ENCODE measurements at places on chromosomes 5 and 9. TPM values are rescaled to one million over a fixed set of nuclear protein-coding genes. Genes with fewer than 3 reads are reported as not detected.

RFX3 gene
- 71.4 TPM for total RNA-seq

ZER1 gene
- total RNA-seq, result 26.8 TPM

ENTPD8 gene
- total RNA-seq, result 0.16 TPM

RABGAP1 gene
- 115 TPM for total RNA-seq

ARID3C gene
- total RNA-seq, result not detected

ZCCHC9 gene
- 10.3 TPM for total RNA-seq

IL7R gene
- total RNA-seq, result under 0.01 TPM

GABBR2 gene
- total RNA-seq, result 42.7 TPM

MAMDC2 gene
- 3.0 TPM for total RNA-seq

ZNF454 gene
- 9.8 TPM for total RNA-seq

PDLIM4 gene
- total RNA-seq, result 3.1 TPM

TARS1 gene
- 83.3 TPM for total RNA-seq

SETX gene
- 85.3 TPM for total RNA-seq

TNC gene
- 73.6 TPM for total RNA-seq

- no peak for DNase-seq
These were observed 181.6 kb downstream of the SMARCA2 start for GRCh38 chr9:2196757-2197156.

GRCh38 chr5:132820162-132820754 lies 7.2 kb downstream of the SOWAHA start:
- DNase-seq, result peak; percentile 91

DNA sequence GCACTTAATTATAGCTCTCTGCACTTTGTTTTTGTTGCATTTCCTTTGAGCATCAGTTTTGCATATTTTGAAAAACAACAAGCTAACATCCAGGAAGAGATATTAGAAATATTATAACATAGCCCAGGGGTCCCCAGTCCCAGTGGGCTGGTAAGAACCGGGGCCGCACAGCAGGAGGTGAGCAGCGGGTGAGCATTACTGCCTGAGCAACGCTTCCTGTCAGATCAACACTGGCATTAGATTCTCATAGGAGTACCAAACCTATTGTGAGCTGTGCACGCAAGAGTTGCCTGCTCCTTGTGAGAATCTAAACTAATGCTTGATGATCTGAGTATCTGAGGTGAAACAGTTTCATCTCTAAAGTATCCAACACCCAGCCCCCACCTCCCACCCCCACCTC lies 675.9 kb upstream of the ZNF608 start:
- DNase-seq, result no peak

DNA sequence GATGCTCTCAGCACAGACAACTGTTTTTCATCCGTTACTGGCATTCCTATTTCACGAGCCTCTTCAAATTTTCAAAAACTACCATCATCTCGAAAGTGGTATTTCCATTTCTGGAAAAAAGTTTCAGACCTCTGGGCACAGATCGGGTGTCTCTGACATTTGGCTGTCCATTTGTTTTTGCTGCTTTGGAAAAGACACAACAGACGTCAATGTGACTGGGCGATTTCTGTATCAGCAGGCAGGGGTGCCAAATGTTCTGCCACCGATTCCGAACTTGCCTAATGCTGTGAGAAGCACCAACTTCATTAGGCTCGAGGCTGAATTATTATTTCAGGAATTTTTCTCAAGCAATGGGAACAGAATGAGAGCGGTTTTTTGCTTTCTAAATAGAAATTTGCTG lies 105.6 kb downstream of the ARSB start:
- no peak for DNase-seq

- DNase-seq, result no peak
These were observed 5.4 kb downstream of the GOLM1 start for GRCh38 chr9:86093788-86094555.

- DNase-seq, result peak; percentile 96
These were observed at the start of gene CACFD1 for GRCh38 chr9:133459476-133460404. CACFD1 (plus strand) TSS chr9:133459978; CDS start chr9:133460067, 89 bp downstream.

- no peak for DNase-seq
These were observed 103.3 kb upstream of the WWC1 start for GRCh38 chr5:168188182-168188581.

- no peak for DNase-seq
These were observed 933 bp upstream of the TGFBR1 start for GRCh38 chr9:99103901-99104458.

GRCh38 chr5:102453716-102454115 lies 45.1 kb downstream of the SLCO6A1 start:
- no peak for DNase-seq

GRCh38 chr5:178110-178509 lies 13.2 kb upstream of the LRRC14B start:
- DNase-seq, result no peak

- no peak for DNase-seq
These were observed 152.2 kb upstream of the OTULINL start for GRCh38 chr5:14429101-14430050.

DNA sequence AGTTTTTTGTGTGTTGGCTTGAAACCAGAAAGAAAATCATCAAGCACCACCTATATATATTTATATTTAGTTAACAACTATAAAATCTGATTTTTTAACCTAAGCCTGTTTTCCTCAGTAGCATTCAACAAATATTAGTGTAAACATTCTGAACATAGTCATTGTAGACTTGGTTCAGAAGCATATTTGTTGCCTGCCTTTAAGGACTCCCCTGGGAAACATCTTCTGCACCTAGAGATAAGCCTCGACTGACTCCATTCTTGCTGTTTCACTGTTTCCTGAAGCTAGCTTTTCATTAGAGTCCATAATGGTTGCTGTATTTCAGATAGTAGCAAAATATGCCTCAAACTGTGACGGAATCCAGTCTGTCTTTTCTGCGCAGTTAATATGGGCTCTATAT lies 123.5 kb downstream of the TRIO start:
- no peak for DNase-seq

- no peak for DNase-seq
These were observed 16.5 kb downstream of the HSDL2 start for GRCh38 chr9:112396416-112396815.

DNA sequence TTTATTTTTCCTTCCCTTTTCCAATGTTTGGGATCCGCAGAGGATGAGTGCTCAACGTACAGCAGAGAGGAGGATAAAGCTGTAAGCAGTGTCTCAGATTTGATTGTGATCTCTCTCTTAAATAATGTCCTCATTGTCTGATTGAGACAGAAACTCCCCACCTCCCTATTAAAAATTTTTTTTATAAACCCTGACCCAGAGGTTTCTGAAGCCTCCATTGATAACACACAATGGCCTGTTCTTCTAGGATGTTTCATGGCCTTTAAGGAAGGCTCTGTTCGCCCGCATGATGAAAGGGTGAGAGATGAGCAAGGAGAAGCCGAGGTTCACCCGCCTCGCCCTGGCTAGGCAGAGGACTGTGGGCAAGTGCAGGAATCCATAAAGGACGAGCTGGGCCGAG lies 138.2 kb upstream of the GAS1 start:
- DNase-seq, result no peak

DNA sequence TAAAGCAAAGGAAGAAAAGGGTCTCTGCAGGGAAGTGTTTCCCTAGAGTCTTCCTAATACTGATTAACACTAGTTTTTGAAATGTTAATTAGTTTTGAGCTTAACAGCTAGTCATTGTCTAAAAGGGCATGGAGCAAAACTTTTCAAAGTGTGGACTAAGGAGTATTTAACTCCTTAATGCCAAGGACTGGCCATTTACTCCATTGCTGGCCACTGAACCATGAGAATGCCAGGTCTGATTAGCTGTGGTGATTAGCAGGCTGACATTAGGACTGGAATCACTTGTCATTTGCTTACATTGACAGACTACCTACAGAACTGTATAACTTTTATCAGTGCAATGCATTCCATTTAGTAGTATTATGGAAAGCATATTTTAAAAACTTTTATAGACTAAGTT lies 987.0 kb downstream of the NR2F1-AS1 start:
- no peak for DNase-seq

GRCh38 chr5:140273401-140273877 lies 29.5 kb downstream of the PFDN1 start:
- no peak for DNase-seq

GRCh38 chr9:99300103-99300439 lies 78.0 kb downstream of the SEC61B start:
- DNase-seq, result no peak

DNA sequence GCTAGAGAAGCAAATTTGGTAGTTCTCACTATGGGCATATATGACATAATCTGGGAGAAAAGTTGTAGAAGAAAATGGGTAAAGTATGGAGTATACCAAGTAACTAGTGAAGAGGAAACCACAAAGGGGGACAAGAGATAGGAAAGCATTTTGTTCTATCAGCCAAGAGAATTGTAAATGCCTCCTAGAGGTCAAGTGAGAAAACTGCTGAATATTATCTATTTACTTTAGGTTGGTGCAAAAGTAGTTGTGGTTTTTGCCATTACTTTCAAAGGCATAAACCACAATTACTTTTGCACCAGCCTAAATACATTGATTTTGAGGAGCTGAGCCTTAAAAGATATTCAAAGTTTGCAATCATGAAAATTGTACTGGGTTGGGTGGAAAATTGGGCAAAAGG lies 126.7 kb upstream of the GRHPR start:
- DNase-seq, result no peak

- DNase-seq, result no peak
These were observed 109.2 kb upstream of the EMB start for GRCh38 chr5:50550267-50550666.

DNA sequence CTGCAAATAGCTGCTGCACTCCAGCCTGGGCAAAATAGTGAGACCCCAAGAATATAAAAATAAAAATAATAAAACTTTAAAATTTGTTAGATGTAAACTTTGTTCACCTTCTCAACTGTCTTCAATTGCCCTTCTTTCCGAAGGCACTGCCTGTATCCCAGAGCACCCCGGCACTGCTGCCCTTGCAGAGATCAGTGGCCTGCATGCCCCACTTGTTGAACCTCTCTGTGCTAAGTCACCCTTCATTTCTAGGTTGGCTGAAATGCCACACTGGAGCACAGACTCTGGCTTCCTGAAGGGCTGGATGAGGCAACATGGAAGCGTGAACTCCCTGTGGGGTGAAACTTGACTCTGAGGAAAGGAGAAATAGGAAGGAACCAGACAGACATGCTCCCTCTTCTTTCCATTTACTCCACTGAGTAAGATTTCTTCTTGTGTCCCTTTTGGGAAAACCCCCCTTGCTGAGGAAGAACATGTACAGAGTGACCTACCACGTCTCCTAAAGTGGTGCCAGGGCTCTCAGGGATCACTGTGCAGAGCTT lies 8.4 kb upstream of the JMY start:
- DNase-seq, result no peak

DNA sequence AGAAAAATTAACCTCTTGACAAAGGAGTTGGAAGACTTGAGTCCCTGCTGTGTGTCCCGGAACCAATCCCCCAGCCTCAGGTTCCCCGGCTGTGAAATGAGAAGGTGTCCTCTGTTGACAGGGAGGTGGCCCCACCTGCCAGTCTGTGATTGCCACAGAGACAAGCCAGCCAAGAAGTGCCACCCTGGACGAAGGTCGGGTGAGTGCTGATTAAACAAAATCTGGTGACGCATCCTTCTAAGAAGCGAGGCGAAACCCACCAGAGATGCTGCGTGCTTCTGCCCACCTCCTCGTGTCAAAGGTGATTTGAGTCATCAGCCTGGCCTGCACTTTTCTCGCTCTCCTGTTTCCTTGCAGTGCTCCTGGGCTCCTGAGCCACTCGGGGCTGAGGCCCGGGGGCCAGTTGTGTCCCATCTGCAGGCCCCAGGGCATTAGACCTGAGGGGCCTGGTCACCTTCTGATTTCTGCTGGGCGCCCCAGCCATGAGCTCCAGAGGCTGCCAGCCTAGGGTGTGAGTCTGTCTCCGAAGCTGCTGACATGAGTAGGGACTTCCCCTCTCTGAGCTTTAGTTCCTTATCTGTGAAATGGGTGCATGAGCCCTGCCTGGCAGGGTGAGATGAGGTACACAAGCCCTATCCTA lies 28.7 kb downstream of the NEK6 start:
- DNase-seq, result no peak

DNA sequence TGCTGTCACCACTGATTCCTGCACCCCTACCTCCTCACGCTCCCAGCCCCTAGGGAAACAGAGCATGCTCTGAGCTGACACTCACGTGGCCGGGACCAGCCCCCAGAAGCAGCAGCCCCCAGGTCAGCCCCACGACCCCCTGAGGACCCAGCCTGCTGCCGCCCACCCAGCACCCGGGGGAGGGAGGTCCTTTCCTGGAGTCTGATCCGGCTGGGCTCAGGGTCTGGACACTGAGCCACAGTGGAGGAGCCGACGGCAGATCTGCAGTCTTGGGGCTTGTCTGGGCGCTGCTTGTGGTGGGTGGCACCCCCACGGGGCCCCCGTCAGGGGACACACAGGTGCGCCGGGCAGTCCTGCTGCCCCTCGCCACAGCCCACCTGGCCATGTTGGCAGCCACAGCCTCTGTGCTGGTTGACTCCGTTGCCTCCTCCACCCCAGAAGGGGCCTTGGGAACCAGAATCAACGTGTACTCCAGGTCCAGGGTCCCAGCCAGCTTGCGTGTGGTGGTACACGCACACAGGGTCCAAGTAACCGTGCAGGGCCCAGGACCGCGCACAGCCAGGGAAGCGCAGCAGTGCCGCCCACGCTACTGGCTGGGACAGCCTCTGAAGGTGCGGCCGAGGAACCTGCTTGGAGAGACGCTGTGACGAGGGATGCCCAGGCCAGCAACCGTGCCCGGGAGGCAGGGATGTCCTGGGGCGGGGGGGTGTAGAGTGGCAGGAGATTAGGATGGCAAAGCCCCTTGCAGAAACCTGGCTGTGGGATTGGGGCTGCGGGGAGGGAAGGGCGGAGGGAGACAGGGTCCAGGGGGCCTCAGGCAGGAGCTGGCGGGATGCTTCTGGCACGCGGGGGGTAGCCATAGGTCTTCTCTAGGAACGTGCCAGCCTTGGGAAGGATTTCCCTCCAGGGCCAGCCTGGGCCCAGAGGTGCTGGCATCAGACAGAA lies 3.5 kb downstream of the DNLZ start:
- no peak for DNase-seq

DNA sequence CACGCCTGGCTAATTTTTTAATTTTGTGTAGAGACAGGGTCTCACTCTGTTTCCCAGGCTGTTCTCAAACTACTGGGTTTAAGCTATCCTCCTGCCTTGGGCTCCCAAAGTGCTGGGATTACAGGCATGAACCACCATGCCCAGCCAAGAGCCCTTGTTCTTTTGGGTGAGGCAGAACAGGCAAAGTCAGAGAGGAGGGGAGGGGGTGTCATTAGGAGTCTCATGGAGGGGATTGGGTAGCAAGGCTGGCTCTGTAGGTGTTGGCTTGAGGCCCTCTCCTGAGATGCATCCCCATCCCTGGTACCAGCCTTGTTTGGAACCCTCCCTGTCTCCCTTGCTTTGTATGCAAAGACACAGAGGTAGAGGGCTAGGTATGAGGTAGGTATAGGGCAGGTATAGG lies 24.1 kb downstream of the GSN start:
- DNase-seq, result no peak

DNA sequence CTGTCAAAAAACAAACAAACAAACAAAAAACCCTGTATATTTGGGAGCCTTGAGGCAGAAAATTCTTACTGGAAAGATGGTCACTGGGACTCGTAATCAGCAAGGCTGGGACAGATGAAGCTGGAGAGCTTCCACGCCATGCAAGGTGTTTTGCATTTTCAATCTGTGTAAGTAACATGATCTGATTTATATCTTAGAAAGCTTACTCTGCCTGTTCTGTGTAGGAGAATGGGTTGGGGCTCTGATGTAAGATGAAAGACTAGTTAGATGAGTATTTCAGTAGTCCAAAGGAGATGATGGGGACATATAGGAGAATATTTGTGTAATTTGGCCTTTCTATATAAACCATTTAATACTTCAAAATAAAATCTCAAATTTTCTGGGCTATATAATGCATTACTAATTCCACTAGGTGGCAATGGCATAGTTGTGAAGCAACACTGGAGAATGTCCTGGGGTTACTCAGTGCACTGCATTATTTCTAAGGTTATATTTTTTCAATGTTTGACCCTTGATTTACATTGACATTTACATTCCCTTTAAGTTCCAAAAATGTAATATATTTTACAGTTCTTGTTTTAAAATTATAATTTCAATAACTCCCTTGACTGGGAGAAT lies 21.9 kb upstream of the FSD1L start:
- DNase-seq, result no peak

All from occipital lobe (tissue), 3 donors.